ENCODE measurements at places on chromosomes 2 and 18. TPM values are rescaled to one million over a fixed set of nuclear protein-coding genes. Genes with fewer than 3 reads are reported as not detected.

ZC3H15 gene
- total RNA-seq, result 117 TPM

UCN gene
- 1.1 TPM for total RNA-seq

KLHL41 gene
- total RNA-seq, result 2.1 TPM

DSG4 gene
- not detected for total RNA-seq

WDR43 gene
- total RNA-seq, result 80.2 TPM

DNA sequence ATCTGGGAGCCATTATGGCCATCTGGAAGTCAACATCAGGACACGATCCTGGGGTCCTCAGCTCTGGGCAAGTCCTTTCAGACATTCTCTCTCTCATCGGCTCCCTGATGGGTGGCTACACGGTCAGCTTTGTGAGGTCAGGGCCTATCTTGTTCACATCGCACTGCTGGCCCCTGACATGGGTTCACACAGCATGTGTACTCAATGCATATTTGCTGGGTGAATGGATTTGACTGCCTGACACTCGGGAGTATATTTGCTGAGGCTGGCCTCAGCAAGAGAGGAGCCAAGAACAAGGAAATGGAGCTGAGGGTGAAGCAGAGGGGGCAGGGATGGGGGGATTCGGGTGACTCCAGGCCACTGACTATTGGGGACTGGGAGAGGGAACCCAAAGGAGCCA is 50.5 kb downstream of the SLC4A5 start:
- DNase-seq, result no peak

GRCh38 chr2:55425431-55425831 is 5.8 kb upstream of the CCDC88A start:
- DNase-seq, result peak; percentile 88

- no peak for DNase-seq
These were observed 119.0 kb upstream of the TMEFF2 start for GRCh38 chr2:192313773-192314172.

DNA sequence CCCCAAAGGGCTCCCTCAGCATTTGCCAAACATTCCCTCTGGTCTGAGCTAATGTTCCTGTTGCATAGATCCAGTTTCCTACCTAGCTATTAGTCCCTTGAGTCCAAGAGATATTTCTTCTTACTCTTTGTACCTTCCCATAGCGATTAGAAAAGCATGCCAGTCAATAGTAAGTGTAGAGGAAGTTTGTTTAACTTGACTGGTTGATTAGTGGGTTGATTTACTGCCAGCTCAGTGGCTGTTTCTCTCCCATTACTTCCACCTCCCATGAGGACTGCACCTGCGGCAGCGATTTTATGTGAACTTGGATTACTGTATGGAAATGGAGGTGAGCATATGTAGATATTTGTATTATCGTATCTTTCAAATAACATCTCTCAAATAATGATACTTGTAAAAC is 1748.4 kb upstream of the CELF4 start:
- DNase-seq, result no peak
